ENCODE measurements at places on chromosomes 12 and 14.

DNA sequence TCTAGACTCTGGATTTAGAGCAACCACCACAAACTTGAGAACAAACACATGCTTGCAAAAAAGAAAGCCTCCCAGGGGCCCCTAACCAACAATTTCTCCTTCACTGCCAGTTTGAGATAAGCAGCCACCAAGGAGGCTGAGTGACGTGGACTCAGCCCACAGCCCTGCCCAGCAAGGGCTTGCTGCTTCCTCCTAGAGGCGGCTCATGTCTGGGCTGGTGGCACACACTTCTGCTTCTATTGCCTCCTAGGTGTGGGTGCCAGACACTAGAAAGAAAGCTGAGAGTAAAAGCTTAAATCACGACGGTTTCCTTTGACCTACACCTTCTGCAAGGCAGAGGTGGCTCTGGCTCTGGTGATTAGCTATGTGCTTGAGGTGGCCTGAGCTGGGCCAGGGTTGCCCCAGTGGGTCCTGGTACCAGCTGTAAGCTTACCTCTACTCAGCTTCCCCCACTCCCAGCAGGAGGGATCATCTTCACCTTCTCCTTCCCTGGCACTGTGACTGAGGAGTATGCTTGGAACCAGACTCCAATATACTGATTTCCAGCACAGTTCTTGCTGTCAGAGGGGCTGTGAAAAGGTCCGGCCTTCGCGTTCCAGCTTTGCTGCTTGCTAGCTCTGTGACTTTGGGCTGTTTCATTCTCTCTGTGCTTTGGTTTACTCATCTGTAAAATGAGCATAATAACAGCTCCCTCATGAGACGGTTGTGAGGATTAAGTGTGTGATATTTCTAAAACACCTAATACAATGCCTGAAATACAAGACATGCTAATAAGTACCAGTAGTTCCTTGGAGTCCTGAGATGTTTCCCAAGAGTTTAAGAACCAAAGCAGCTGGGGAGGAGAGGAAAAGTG is 89.7 kb upstream of the PARP11 start:
- peak; percentile 26 for DNase-seq

DNA sequence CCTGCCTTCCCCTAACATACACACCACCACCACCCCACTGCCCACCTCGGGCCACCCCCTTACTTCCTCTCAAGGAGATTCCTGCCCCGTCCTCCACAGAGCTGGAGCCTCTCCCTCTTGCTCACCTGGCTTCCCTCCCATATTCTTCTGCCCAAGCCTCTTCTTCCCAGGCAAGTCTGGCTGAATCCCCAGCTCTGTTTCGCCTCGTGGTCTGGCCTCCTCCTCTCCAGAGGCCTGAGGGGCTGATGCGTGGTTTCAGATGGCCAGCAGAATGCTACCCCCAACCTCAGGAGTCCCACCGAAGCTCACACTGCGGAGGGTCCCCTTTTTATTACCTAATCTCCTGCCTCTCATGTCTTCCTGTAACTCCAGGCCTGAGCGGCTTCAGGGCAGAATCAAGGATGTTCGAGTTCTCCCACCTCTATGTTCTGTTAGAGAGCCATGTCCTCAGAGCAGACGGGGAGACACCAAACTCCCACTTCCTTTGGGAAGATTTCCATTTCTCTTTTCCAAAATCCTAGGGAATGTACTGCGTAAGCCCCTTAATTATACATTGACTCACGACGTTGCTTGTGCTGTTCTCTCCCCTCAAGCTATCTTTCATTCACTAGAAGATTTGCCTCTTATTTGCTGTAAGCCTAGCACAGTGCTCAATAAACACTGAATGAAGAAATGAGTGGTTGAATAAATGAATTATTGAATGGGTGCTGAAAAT is 33.9 kb upstream of the LTBP2 start:
- no peak for DNase-seq

- no peak for DNase-seq
Measured at GRCh38 chr12:93819050-93819491, 141.9 kb downstream of the CRADD start.

- no peak for DNase-seq
Measured at GRCh38 chr12:104929977-104930376, 28.1 kb downstream of the SLC41A2 start.

- no peak for DNase-seq
Measured at GRCh38 chr14:71748196-71748595, 184.0 kb upstream of the RGS6 start.

DNA sequence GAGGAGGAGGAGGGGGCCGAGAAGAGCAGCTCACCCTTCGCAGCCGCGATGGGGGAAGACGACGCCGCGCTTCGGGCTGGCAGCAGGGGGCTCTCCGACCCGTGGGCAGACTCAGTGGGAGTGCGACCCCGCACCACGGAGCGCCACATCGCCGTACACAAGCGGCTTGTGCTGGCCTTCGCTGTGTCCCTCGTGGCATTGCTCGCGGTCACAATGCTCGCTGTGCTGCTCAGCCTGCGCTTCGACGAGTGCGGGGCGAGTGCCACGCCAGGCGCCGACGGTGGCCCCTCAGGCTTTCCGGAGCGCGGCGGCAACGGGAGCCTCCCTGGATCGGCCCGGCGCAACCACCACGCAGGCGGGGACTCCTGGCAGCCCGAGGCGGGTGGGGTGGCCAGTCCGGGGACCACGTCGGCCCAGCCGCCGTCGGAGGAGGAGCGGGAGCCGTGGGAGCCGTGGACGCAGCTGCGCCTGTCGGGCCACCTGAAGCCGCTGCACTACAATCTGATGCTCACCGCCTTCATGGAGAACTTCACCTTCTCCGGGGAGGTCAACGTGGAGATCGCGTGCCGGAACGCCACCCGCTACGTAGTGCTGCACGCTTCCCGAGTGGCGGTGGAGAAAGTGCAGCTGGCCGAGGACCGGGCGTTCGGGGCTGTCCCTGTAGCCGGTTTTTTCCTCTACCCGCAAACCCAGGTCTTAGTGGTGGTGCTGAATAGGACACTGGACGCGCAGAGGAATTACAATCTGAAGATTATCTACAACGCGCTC is 745 bp downstream of the TRHDE start:
- no peak for DNase-seq

- no peak for DNase-seq
Measured at GRCh38 chr14:55533960-55534359, 46.0 kb upstream of the KTN1 start.

GRCh38 chr12:6297170-6297569 is 13.3 kb upstream of the PLEKHG6 start:
- DNase-seq, result no peak

DNA sequence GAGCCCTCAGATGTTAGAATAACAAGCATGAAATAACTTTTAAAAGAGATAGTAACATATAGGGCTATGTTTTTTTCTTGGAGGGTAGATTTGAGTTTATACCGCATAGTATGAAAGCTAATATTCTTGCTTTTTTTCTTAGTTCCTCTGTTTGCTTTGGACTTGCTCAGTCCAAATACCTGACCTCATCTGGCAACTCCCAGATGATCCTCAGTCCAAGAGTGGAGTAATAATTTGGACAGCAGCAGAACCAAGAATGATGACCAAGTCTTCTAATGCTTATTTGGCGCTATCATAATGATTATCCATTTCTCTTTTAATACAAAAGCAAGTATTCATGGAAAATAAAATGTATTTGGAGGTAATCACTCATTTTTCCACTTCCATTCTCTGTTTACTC is 45.6 kb downstream of the GUCY2C start:
- no peak for DNase-seq

GRCh38 chr12:48767521-48767920 is 21.4 kb downstream of the ADCY6 start:
- DNase-seq, result no peak

DNA sequence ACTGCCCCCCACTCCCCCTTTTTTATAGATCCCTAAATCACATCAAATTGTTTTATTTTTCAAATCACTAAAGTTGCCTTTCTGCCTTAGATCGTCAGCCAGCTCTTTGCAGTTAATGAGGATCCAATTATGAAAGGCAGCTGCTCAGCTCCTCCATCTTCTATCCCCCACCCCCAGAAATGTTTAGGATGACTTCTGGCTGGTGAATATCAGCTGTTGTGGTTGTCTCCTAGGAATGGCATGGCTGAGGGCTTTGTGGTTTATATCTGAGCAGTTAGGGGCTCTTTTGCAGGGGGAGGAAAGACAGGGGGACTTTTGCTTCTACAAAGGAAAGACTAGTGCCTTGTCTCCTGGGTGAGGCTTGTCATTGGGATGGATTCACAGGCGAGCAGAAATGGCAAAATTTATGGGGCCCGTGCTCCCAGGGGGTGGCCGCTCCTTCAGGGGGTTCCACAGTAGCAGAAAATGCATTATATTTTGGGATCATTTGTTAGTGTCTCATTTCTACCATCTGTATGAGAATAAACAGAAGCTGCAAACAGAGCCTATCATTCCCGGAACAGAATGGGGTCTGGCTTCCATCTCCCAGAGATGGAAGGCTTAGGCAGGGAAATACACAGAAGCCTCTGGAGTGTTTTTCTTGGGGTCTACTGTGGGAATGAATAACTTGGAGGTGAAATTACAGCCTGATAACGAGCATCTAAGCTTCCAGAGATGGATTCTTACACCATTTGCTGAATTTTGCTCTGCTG is 6.5 kb downstream of the JDP2 start:
- no peak for DNase-seq

DNA sequence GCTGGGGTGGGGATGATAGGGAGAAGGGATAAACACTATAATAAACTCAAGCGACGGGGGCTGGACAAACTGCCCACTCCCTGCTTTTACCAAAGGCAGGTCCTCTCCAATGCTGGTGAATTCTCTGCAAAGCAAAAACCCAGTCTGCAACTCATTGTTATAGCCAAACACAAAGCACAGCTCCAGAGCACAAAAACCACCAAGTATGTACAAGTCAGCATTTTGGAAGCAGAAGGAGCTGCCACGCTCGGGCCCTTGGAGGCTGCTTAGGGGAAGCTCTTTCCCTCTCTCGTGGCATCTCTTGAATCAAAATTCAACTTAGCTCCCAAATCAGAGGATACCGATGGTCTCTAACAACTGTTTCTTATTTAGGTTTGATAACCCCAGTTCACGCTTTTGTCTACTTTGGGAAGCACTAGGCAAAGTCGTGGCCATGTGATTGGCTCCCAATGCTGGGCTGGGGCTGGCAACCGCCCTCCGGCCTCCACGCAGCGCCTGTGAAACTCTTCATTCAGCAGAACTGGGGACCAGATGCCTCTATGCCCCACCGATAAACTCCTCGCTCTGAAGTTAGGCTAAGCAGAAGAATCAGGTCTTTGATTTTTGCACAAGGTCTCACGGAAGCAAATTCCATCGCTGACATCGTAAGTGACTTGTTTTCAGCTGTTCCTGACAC is 158.5 kb upstream of the FOXN3 start:
- no peak for DNase-seq

All from stimulated activated CD8-positive, alpha-beta memory T cell treated with anti-CD3 and anti-CD28 coated beads, Interleukin-4, amount 100 ng/mL, for 4 hours (primary cell).